GM13976 (cell line): ENCODE measurements at places on chromosomes 6 and 20.

DNA sequence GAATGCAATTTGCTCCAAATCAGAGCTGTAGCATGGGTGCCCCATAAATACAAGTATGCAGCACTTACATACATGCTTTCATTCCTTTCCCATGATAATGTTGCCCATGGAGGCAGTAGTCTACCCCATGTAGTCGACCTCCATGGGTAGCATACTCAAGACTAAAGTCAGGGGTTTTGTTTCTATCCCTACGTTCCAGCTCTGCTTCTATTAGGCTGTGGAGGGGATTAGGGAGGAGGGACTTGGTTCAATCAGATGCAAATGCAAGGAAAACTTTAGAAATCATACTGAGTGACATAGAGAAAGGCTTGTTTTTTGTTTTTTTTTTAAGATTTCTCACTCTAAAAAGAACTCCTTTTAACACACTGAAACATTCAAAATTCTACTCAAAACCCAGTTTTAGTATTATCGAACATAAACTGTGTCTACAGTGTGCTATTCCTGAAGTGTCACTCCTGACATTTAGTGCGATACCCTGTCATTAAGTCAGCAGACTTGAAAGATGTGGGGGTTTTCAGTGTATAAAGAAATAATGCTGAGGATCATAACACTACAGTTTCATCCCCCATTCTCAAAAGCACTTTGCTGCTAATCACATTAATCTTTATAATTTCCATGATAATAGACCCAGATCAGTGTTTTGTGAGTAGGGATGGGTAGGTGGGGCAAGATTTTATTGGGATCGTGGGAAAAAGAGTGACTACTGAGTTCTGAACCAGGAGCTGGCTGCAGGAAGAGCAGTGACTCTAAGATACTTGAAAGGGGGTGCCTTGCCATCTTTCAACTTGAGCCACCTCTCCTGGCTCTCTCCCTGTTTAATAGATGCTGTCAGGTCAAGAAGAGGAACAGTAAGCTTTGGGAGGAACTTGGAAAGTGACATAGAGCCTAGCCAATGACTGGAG is 40.4 kb upstream of the SCML4 start:
- no peak for DNase-seq

DNA sequence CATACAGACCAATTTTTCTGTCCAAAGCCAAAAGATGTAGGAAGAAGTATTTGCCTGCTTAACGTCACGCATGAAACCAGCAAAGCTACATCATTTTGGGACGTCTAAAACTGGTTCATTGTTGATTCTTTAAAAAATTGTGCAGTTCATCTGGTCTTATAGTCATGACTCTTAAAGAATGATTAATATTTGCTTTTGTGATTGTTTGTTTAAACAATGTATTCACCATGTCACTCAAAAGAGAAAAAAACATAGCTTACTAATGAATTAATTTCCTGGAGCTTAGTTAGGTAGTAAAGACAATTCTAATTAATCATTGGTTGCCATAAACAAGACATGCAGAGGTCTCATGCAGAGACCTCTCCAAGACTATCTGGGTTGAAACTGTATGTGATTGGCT is 157.3 kb downstream of the RPS12 start:
- no peak for DNase-seq

- DNase-seq, result no peak
Observed at GRCh38 chr6:91352878-91353277, 766.0 kb upstream of the MAP3K7 start.

GRCh38 chr20:53032478-53032932 is 60.3 kb downstream of the TSHZ2 start:
- DNase-seq, result no peak

DNA sequence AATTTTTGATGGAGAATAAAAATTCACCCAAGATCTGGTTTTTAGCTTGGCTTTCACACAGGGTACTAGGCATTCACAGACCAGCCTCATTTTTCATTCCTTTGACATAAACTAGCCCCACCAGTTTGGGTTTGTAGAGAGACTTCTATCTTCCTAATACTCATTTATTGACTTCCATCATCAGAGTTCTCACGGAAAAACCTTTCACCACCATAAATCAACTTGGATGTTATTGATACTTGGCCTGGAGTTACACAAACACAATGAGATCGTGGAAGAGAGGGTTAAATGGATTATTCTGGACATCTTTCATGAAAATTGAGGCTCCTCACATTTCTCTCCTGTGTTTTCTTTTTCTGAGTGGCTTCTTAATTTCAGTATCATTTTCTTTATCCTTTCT is 26.8 kb upstream of the EDN1 start:
- no peak for DNase-seq

GRCh38 chr6:44542401-44543116 is 155.1 kb downstream of the CDC5L start:
- no peak for DNase-seq

DNA sequence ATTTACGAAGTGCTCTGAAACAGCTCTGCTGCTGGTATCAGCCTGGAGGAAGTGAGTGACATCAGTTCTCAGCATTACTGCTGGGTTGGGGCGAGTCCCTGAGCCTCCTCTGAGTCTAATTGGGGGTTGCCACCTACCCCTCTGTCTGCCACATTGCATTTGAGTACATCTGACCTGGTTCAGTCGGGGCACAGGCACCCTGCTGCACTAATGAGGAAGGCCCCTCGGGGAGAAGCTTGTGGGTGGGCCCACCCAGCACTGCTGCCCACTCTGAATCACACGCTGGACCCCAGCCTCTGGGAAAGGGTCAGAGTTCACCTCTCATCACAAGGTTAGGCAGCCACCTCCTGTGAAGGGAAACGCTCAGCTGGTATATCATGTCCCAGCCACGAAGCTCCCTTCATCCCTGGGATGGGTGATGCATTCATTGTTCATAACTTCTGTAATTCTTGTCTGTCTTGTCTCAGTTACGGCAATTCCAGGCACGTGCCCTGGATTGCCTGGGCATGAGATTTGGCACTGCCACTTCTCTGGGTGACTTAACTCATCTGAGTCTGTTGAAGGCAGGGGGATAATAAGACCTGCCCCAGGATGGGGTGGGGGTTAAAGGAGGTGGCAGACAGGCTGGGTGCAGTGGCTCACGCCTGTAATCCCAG is 13.3 kb downstream of the DNMT3B start:
- DNase-seq, result no peak

GRCh38 chr6:99344289-99344688 is 5.2 kb downstream of the FAXC start:
- DNase-seq, result no peak

DNA sequence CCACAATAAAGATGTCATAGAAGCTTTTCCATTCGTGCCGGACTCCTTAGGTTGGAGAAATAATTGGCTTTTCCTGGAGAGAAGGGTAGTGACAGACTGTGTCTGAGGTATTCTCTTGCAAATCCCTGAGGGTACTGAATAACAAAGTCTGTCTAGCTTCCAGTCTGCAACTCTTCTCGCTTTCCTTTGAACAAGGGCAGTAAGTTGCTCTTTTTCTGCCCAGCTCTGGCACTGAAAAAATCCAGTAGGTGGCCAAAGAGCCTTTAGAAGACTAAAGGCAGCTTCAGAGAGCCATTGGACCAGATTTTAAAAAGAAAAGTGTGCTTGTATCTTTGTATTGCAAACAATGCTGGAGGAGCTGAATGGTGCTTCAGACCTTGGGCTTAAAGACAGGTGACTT is 20.7 kb upstream of the RREB1 start:
- no peak for DNase-seq

- no peak for DNase-seq
Observed at GRCh38 chr20:13062789-13063188, 54.0 kb downstream of the SPTLC3 start.

DNA sequence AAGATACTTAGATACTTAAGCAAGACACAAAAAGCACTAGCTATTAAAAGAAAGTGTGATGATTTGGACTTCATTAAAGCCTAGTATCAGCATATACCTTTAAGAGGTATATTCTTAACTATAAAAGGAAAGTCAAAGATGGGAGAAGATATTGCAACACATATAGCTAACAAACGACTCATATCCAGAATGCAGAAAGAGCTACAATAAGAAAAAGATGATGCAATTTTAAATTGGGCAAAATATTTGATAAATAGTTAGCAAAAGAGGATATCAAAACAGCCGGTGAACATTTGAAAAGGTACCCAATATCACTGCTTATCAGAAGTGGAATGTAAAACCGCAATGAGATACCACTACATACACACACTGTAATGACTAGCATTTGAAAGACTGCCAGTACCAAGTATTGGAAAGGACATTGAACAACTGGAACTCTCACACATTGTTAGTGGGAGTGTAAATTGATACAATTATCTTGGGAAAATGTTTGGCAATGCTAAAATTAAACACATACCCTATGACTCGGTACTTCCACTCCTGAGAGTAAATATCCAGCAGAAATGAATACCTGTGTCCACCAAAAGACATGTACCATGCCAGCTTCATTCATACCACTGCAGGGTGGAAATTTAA is 25.7 kb downstream of the MUC22 start:
- no peak for DNase-seq

- peak; percentile 67 for DNase-seq
Observed at GRCh38 chr6:28368522-28368921, 18.8 kb downstream of the ZKSCAN3 start.
